ENCODE measurements at places on chromosomes 7 and 10.

- no peak for DNase-seq
Observed at GRCh38 chr7:137961200-137962177, 40.4 kb downstream of the CREB3L2 start.

- DNase-seq = no peak
Observed at GRCh38 chr7:37899712-37900247, 16.8 kb downstream of the SFRP4 start.

- DNase-seq = no peak
Observed at GRCh38 chr7:143352531-143353002, 9.9 kb downstream of the FAM131B start.

DNA sequence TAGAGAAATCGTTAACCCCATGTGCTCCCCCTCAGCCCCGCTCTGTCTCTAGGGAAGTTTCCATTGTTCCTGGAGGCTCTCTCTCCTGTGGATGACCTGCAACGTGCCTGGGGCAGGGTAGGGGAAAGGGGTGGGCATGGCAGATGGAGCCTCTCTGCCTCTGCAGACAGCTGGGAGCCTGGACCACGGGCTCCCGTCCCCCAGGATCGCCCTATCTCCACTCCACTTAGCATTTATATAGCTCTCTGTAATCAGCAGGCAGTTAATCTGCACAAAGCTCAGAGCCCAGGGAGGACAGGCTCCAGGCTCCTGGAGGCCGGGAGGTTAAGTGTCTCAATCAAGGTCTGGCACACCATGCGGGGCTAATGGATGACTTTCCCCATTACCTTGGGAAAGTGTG is 369.7 kb downstream of the PLXNA4 start:
- no peak for DNase-seq

- DNase-seq = no peak
Observed at GRCh38 chr7:150744041-150744656, 6.9 kb downstream of the GIMAP5 start.

GRCh38 chr10:35462491-35462934 is 126.2 kb downstream of the CCNY start:
- DNase-seq = no peak

DNA sequence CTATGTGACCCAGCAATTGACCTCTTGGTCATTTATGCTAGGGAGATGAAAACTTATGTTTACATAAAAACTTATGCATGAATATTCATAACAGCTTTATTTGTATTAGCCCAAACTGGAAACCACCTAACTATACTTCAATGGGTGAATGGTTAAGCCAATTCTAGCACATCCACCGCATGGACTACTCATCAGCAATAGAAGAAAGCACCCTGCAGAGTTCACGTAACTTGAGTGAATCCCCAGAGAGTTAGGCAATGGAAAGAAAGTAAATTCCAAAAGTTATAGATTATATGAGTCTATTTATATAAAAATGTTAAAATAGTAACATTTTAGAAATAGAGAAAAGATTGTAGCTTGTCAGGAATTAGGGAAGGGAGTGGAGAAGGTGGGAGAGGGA is 60.2 kb upstream of the NRG3 start:
- DNase-seq = no peak

DNA sequence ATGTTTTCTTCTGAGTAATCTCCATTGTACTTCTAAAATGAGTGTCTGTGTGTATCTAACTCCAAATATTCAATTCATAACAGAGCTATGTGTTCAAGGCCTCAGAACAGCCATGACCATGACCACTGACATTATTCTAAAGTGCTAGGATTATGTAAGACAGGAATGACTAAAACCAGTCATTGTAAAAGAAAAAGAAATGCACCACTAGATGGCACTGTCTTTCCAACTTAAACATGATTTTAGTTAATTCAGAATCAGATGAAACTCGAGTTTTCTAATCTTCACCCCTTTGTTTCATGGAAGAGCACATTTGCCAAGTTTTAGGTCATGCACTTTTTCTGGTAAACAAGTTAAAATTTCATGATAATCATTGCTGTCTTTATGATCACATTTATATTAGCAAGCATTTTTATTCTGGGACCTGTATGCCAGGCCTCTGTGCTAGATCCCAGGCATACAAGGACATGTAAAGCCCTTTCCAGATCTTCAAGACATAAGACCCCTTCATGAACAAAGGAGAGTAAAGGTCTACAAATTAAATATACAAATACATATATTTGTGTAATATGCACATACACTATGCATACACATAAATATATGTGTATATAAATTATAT is 26.1 kb upstream of the RSU1 start:
- peak; percentile 78 for DNase-seq

DNA sequence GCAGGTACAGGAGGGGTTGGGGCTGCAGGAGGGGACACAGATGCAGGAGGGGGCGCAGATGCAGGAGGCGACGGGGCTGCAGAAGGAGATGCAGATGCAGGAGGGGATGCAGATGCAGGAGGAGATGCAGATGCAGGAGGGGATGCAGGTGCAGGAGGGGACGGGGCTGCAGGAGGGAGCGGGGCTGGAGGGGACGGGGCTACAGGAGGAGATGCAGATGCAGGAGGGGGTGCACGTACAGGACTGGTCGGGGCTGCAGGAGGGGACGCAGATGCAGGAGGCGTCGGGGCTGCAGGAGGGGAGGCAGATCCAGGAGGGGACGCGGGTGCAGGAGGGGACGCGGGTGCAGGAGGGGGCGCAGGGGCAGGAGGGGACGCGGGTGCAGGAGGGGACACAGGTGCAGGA is 66.5 kb downstream of the VWA2 start:
- DNase-seq = no peak

- DNase-seq = no peak
Observed at GRCh38 chr7:152543799-152544198, 108.0 kb upstream of the KMT2C start.

DNA sequence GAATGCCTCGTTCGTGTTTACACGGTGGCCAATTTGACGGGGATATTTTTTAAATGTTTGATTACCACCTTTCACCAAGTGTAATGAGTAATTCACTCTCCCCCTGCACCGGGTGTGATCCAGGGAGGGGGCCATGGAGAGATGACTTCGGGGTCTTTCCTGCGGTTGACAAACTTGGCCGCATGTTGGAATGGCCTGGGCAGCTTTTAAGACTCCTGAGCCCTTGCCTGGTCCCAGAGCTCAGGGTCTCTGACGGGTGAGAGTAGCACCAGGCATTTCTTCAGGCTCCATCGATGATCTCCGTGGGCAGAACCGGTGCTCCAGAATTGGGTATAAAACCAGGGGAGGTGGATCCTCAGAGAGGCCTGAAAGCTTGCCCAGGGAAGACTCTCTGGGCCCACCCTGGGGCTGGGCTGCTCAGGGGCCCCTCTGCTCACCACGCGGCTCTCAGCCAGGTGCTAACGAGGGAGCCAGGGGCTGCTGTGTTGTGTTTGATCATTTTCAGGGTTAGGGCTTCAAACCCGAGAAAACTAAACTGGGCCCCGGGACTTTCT is 882 bp downstream of the ZNF282 start:
- no peak for DNase-seq

DNA sequence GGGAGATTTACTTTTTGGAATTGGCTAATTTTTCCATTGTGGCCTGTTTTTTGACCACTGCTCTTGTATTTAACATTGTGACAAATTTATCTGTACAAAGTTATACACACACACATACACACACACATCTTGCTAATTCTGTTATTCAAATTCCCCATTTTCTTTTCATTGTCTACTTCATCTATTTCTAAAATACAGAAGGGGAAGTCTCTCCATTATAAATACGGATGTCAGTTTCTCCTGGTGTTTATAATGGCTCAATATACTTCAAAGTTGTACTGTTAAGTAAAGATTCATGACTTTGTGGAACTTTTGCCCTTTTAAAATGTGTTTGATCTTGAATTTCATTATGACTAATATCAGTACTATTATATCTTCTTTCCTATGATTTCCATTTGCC is 81.0 kb downstream of the CNOT4 start:
- DNase-seq = no peak

DNA sequence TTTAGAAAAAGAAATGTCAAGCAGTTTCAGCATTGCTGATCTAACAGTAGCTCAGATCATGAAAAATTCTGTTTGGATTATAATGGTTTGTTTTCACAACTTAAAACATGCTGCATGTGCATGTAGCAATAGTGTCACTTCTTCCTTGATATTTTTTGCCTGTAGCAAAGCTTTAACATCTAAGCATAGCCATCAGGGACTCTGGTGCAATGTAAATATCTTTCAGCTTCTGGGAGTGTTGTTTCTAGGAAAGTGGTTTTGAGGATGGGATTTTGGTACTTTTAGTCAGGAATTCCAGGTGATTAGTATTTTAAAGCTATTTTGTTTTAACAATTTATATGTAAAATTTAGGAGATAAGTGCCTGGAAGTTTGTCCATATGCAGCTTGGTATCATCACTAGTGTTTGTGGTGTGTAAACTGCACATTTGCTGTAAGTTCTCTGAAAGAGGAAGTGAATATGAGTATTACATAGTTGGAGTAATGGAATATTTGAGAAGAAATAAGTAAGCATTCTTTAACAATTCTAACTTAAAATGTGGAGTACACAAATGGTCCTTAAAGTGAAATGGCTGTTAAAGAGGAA is 1.9 kb downstream of the RSBN1L start:
- peak; percentile 28 for DNase-seq

- no peak for DNase-seq
Observed at GRCh38 chr7:21154614-21155013, 273.3 kb upstream of the SP4 start.

DNA sequence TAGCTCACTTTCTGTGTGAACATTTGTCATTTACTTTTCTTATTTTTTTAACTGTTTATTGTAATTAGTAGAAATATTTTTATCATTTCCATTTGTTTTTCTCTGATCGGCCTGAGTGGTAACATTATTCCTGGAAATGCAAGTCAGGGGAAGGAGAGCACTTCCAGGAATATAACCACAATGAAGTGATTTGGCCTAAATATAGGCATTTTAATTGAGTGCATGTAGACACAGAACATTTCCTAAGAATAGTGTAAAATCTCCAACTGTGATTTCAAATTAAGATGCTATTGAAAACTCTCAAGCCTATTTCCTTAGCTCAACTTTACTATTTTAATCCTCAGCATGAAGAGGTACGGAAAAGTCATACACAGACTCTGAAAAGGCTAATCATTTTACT is 86.5 kb upstream of the SKAP2 start:
- DNase-seq = no peak

GRCh38 chr7:45689011-45689796 is 115.0 kb downstream of the ADCY1 start:
- no peak for DNase-seq

- DNase-seq = no peak
Observed at GRCh38 chr10:96596422-96597407, 9.9 kb upstream of the TM9SF3 start.

GRCh38 chr7:22662036-22662435 is 65.0 kb upstream of the IL6 start:
- DNase-seq = no peak

DNA sequence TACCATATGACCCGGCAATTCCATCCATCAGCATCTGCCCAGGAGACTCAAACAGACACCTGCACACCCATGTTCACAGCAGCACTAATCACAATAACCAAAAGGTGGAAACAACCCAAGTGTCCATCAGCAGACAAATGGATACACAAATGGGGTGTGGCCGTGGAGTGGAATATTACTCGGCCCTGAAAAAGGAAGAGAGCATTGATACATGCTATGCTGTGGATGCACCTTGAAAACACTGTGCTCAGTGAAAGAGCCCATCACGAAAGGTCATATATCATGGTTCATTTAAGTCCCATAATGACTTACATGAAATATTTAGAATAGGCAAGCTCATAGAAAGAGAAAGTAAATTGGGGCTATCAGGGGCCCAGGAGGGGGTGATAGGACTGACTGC is 57.5 kb upstream of the DNAAF5 start:
- DNase-seq = no peak

DNA sequence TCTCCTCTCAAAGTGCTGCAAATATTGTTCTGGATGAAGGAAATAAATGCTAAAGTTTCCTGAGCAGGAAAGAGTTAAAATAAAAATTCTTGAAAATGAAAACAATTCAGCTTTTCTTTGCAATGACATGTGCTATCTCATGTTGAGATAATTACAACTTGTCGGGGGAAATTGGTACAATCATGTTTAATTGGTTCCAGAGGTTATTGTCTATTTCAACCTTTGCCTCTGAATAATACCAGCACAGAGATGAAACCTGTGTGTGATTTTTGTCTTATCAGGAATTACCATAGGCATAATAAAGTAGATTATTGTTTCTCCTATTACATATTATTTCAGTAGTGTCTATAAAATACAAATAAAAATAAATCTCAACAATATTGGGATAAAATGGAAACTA is 305.0 kb downstream of the XPNPEP1 start:
- DNase-seq = no peak

- no peak for DNase-seq
Observed at GRCh38 chr10:21487416-21488180, 37.9 kb downstream of the SKIDA1 start.

GRCh38 chr7:924541-925231 is 29.8 kb downstream of the ADAP1 start:
- no peak for DNase-seq

DNA sequence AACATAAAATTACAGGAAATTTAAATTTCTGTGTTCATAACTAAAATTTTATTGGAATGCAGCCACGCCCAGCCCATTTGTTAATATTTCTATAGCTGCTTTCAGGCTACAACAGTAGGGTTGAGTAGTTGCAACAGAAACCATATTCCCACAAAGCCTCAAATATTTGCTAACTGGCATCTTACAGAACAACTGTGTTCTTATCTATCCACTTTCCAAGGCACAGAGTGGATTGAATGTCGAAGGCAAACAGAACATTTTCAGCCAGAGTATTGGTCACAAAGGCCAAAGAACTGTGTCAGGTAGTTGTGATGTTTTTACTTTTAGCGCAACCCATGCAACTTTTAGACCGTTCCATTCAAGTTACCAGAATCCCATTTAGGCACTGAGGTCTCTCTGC is 51.1 kb upstream of the OPN4 start:
- DNase-seq = no peak

DNA sequence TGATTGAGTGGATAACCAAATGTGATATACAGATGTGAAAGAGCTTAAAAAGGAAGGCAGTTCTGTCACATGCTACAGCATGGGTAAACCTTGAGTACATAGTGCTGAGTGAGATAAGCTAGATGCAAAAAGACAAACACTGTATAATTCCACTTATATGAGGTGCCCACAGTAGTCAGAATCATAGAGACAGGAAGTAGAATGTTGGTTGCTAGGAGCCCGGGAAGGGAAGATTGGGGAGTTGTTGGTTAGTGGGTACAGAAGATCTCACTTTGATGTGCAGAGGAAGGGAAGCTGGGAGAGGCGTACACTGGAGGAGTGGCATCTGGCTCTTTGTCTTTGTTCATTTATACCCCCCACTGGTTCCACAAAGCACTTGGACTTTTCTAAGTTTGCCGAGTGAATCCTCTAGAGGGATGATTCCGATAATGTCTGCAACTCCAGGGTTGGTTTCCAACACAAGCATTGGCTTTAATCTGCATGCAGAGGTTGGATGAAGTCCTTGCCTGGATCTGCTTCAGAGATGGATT is 39.5 kb downstream of the TSPAN14 start:
- DNase-seq = no peak

Data from G401 (cell line).